ENCODE measurements at places on chromosomes 16 and 17.

DNA sequence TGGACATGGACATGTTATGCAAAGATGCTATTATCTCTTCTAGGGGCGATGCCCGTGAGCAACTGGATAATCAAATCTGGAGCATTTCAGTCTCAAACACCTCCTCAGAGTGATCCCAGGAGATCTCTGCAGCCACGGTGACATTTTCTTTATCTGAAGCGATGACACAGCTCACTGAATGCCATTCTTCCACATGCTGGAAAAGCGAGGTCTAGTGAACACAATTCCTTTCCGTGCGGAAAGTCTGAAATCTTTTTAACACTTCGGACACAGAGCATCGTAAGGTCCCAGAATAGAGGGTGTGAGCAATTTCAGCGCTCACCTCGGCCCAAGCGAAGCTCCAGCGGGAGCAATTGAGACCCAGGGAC, 531 bp upstream of the HASPIN start:
- no peak for DNase-seq

DNA sequence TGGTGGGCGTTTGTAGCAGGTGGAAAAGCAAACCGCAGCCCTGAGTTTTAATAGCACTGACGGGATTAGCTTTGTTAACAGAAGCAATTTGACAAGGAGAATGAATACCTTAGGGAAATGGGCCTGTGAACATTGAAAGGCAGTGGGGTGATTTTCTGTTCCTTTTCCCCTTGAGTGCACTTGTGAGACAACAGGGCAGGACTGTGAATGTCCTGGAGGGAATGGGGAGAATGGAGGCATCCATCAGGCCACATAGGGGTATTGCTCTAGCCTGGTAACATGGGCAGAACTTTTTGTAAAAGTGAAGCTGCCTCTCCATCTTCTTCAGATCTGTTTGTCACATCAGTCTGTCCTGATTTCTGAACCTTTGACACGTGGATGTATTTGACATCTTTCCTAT, 26.2 kb downstream of the USP43 start:
- DNase-seq = no peak

DNA sequence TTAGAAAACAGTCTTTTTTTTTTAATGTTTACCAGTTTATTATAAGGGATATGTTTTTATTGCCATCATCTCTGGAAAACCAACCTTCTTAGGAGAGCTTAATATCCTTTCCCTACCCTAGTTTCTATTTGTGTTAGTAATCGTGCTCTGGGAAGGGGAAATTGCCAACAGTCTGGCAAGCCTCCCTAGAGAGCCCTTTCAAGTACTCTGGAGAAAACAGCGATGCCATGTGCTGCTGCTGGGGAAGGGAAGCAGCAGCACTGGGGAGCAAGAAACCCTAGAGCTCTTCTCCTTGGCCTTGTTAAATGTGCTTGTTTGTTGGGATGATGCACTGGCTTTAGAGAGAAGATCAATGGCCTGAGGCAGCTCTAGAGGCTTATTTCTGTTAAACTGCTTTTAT, 10.3 kb downstream of the RETREG3 start:
- DNase-seq = no peak

- DNase-seq = no peak
These were observed 21.4 kb upstream of the NOL11 start for GRCh38 chr17:67696347-67696746.

DNA sequence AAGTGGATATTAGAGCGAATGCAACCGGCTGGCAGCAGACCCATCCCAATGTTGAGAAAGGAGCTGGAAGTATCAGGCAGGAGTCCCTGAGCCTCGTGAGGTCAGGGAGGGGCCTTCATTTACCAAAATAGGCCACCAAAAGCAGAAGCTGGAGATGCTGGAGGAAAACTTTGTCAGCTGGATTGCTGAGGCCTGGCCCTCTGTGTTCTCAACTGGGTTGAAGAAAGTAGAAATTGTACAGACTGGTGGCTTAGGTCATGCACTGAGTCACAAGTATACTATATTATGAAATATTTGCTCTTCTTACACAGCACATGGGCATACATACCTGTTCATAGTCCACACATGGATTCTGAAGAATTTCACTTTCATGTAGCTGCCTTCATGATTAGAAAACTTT, 23.2 kb upstream of the TEKT3 start:
- peak; percentile 33 for DNase-seq

GRCh38 chr16:84648595-84649510, 542 bp downstream of the KLHL36 start:
- no peak for DNase-seq

DNA sequence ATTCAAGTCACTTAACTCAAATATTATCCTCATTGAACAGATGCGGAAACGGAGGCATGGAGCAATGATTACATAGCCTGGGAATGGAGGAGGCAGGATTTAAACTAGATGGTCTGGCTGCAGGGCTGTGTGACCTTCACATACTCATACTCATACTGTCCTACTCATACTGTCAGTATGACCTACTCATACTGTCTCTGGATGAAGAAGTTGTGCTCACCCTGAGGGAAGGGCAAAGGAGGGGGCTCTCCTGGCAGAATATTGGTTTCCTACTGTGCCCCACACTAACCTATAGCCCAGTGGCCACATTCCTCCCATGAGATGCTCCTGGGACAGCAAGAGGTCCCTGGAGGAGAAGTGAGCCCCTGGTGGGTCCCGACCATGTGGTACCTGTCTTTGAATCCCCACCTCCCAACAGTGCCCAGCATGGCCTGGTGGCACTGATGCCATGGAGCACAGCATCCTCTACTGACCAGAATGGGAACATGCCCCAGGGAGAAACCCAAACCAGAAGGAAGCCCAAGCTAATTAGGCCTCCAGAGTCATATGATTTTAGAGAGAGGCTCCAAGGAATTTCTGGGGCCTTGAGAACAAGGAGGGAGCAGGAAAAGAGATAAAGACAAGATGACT, 197.3 kb upstream of the SDK2 start:
- peak; percentile 31 for DNase-seq

DNA sequence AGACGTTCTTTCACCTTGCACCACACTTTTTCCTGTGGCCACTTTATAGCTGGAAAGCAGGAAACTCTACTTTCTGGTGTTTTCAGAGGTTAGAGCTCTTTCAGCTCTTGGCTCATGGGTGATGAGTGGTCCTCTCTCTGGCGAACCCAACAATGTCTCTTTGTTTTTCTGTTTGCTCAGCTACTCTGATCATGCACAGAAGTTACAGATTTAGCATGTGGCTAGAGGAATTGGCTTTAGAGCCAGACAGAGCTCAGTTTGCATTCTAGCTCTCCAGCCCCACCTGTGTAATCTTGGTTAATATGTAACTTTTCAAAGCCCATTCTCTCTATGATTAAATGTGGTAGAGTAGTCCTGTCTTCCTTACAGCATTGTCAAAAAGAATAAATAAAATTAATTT, 225.2 kb downstream of the HAPSTR1 start:
- DNase-seq = peak; percentile 97

DNA sequence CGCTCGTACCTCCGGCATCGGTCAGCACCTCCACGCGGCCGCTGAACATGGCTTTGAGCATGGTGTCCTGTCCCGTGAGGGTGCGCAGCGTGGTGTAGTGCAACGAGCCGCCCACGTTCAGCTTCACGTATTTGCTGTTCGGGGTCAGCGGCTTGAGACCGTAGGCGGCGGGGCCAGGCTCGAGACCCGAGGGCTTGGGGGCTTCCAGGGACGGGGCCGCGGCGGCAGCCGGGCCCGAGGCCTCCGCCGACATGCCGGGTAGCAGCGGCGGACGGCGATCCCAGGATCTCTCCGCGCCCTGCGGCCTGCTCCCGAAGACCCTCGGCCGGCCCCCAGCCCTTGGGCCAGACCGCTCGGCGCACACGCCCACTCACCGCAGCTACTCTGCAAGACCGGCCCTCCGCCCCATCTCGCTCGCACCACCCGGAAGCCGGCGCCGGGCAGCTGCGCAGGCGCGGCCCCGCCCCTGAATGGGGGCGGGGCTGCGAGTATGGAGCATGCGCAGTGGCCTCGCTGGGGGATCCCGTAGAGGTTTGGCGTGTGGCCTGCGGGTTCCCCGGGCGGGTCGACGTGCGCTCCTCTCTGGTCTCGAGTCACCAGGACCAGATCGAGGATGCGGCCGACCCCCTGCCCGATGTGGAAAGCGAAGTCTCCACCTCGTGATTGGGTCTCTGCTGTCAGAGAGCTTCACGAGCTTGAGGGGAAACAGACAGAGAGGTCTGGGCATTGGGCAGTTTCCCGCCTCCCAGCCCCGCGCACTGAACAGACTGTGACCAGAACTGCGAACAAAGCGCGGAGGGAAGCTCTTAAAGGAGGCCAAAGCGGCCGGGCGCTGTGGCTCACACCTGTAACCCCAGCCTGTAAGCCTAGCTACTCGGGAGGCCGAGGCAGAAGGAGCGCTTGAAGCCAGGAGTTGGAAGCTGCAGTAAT, at the start of gene KCTD13:
Gene KCTD13 (minus strand): TSS at position 446 of the 930 bp plus-strand sequence. CDS start 193 bp downstream, at position 253.
- peak; percentile 82 for DNase-seq

DNA sequence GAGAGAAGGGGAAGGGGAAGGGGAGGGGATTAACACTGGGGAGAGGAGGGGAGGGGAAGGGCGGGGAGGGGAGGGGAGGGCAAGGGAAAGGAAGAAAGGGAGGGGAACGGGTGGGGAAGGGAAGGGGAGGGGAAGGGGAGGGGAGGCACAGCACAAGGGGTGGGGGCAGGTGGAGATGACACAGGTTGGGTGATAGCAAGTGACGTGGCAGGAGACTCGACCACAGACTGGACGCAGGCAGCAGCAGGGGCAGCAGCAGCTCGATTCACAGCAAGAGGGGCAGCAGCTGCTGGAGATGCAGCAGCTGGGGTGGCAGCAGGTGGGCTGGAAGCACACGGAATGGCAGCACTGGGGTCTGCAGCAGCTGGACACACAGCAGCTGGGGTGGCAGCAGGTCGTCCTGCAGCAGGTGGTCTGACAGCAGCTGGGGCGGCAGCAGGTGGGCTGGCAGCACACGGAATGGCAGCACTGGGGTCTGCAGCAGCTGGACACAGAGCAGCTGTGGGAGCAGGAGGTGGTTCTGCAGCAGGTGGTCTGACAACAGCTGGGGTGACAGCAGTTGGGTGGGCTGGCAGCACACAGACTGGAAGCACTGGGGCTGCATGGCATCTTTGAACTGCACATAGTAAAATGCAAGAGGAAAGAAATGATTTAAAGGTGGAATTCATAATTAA, at the start of gene KRTAP4-16:
Gene KRTAP4-16 (minus strand): TSS at position 624 of the 674 bp plus-strand sequence. CDS start 0 bp downstream, at position 624.
- no peak for DNase-seq

DNA sequence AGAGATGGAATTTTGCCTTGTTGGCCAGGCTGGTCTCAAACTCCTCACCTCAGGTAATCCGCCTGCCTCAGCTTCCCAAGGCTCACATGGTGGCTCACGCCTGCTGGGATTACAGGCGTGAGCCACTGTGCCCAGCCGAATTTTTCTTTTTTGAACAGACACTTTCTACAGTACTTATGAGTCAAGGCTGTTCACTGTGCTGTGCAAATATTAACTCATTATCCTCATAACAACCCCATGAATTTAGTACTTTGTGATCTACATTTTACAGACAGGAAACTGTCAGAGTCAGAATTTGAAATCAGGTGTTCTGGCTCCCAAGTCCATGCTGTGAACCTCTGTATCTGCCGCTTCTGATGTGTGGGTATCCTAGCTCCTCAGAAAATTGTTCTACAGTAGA, 25.7 kb upstream of the RASL10B start:
- peak; percentile 70 for DNase-seq

DNA sequence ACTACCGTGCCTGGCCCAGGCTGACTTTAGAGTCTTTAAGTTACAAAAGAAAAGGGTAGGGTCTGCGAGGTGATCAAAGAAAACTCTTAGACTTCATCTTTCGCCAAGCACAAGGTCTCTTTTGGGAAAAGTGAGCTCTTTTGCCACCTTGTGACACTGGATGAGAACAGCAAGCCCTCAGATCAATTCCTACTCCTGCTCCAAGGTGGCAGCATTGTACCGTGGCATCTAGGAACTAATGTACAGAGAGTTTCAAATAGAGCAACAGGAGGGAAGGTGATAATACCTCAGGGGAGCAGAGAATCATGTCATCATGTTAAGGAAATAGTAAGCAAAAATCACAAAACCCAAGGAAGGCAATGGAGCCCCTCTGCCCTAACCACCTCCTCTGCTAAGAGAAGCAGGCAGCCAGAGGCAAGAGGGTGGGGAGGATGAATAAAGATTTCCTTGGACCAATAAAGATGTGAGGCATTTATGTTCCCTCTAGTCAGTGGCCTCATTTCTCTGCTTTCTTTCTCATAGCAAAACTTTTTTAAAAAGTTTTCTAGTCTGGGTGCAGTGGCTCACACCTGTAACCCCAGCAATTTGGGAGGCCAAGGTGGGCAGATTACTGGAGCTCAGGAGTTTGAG, 2.1 kb upstream of the C17orf78 start:
- peak; percentile 82 for DNase-seq

DNA sequence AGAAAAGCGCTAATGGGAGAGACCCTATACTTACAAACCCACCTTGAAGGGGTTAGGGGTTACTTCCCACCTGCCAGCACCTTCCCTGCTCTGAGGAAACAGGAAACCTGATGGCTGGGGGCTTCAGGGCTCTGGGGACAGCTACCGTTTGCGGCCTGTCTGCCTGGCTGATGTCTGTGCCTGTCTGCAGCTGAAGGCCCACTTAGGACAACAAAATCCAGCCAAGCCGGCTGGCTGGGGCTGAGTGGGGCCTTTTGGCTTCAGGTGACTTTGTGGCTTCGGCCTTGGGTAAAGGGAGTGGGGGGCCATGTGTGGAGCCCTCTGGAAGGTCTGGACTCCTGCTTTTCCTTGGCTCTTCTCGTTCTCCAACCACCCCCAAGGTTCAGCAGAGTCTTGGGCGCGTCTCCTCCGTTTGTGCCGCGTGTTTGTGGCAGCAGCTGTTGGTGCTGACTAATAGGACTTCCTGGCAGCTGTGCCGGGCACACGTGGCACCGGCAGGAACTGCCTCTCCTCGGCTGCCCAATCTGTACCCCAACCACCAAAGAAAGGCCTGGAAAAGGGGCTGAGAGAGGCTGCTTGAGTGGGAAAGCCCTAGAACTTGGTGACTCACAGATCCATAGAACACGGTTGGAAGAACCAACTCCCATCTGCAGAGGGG, 186.7 kb downstream of the MSI2 start:
- no peak for DNase-seq

GRCh38 chr17:48478224-48479013, 48.4 kb upstream of the SKAP1 start:
- DNase-seq = no peak

DNA sequence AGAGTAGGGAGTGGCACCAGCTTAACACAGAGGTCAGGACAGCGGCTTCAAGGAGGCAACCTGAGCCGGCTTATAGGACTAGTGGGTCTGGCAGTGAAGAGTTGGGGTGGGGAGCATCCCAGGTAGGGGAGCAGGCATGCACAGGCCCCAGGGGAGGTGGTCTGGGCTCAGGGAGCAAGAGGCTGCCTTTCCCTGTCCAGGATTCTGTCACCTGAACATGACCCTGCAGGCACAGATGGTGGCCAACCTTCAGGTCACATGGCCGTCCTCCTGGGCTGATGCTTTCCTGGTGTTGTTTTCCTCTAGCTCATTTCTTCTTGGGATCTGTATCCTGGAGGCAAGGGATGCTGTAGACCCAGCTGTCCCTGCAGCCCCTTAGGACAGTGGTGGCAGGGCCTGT, 3.5 kb upstream of the MYO15A start:
- no peak for DNase-seq

- DNase-seq = peak; percentile 81
These were observed 143.8 kb upstream of the CRHR1 start for GRCh38 chr17:45640141-45640850.

GRCh38 chr16:77404775-77405174, 30.1 kb downstream of the ADAMTS18 start:
- no peak for DNase-seq

All from HepG2 (cell line).